ENCODE measurements at places on chromosomes 4 and X.

- no peak for DNase-seq
These were observed 285.6 kb downstream of the GPAT3 start for GRCh38 chr4:83821493-83821892.

GRCh38 chr4:95360256-95360903, 188.4 kb downstream of the UNC5C start:
- no peak for DNase-seq

- DNase-seq: no peak
These were observed 43.1 kb downstream of the ZGRF1 start for GRCh38 chr4:112593438-112594133.

DNA sequence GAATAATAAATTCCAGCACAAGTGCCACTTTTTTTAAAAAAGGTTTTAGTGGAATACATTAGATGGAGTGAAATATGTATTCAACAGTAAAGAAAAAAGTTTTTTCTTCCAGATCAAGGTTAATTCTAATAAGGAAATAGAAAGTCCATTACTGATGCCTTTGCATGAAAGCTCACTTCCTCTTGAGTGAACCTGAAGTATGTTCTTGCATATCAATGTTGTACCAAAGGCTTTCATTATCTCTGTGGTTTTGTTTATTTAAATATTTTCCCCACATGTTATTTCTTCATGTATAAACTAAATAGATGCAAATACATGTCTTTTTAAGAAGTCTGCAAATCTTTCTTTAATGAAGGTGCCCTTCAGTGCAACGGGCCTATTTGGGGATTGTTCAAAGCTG, 307.9 kb downstream of the C4orf33 start:
- no peak for DNase-seq

GRCh38 chr4:61571761-61572559, 371.8 kb downstream of the ADGRL3 start:
- no peak for DNase-seq

- no peak for DNase-seq
These were observed 38.4 kb upstream of the FAM9B start for GRCh38 chrX:9072281-9072680.

DNA sequence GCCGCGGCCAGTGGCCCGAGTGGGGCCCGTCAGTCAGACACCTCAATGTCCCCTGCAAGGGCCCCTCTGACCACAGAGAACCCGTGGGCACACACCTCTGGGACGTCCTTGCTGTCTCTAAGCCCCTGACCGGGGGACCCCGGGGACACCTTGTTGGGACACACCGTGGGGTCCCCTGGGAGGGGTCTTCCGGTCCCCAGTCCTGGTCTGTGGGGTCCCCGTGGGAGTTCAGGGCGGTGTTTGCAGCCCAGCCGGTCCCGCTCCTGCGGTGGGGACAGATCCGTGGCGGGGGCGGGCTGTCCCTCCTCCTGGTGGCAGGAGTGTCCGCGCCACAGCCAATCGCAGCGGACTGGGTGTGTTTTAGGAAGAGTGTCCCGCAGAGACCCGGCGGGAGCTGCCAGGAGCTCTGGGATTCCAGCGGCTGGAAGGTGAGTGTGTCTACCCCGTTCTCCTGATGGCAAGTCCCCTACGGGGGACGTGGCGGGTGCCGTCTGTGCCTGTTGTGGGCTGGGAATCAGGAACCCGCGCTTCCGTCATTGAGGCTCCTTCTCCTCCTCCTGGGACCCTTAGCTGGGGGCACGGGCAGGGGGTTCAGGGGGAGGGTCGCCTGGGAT, 5.1 kb upstream of the PLCXD1 start:
- peak; percentile 88 for DNase-seq

- DNase-seq: no peak
These were observed 6.3 kb downstream of the SLC49A3 start for GRCh38 chr4:682490-683172.

DNA sequence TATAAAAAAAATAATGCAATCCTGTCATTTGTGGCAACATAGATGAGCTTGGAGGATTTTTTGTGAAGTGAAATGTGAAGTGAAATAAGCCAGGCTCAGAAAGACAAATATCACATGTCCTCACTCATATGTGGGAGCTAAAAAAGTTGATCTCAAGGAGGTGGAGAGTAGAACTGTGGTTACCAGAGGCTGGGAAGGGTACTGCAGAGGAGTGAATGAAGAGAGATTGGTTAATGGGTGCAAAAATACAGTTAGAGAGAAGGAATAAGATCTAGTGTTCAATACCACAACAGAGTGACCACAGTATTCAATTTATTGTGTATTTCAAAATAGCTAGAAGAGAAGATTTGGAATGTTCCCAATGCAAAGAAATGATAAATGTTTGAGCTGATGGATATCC, 13.4 kb upstream of the ZCCHC18 start:
- DNase-seq: no peak

- no peak for DNase-seq
These were observed 85.9 kb downstream of the HPGD start for GRCh38 chr4:174436377-174436776.

- DNase-seq: no peak
These were observed 44.0 kb upstream of the ZCCHC12 start for GRCh38 chrX:118779581-118779980.

- DNase-seq: no peak
These were observed 85.7 kb upstream of the UCP1 start for GRCh38 chr4:140654495-140654814.

DNA sequence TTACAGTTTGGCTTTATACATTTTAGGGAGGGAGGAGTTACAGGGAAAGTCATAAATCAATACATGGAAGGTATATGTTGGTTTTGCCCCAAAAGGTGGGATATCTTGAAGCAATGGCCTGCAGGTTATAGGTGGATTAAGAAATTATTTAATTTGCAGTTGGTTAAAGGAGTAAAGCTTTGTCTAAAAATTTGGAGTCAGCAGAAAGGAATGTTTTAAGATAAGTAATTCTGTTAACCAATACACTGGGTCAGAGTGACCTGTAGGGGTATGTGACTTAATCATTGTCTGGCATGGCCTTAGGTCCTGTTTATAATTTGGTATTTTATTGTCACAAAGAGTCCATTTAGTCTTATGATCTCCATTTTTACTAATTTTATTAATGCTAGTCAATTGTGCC, 115.0 kb downstream of the AGTR2 start:
- DNase-seq: no peak

DNA sequence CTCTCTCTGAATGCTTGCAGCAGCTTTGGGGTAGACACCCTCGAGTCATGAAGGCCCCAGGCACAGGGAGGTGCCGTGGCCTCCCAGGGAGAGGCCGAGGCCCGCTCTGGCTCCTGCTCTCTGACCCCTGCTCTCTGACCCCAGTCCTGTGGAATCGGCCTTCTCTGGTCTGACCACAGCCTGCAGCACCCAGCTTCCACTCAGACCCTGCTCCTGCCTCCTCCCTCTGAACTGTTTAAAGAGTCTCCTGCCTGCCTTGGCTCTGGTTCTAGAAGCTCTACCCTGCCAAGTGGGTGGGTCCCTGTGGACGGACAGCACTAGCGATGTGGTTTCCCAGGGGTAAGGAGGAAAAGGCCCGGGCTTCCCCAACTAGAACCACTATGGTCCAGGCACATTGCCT, 78.2 kb upstream of the TMEM150C start:
- DNase-seq: no peak

GRCh38 chr4:40253906-40254305, 57.1 kb downstream of the RHOH start:
- DNase-seq: no peak

DNA sequence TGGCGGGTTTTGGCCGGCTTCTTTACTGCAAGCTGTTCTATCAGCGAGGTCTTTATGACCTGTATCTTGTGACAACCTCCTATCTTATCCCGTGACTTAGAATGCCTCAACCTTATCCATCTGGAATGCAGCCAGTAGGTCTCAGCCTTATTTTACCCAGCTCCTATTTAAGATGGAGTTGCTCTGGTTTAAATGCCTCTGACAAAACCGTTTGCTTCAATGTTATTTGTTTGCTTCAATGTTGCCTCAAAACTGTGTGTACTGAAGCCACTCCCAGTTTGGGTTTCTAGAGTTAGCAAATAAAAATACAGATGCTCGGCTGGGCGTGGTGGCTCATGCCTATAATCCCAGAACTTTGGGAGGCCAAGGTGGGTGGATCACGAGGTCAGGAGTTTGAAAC, 51.6 kb downstream of the ZNF518B start:
- DNase-seq: no peak

GRCh38 chr4:1242506-1243450, 6.2 kb downstream of the CTBP1 start:
- DNase-seq: no peak

GRCh38 chr4:37977471-37978247, 17.5 kb downstream of the PTTG2 start:
- peak; percentile 71 for DNase-seq

DNA sequence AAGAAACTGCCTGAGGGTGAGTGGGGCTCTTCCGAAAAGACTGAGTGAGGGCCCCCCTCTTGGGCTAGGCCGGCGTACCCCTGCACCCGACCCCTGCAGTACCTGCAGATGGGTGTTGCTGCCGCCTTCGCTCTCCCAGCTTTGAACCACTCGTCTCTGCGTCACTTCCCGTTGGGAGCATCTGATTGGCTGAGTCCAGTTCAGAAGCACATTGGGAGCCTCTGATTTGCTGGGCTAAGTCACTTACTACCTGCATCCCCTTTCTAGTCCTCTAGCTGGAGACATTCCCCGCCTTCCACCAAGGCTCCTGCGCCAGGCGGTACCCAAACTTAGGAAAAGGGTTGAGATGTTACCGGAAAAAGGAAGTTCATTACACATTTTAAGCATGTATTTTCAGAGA, 20.4 kb upstream of the WWC2 start:
- DNase-seq: no peak

GRCh38 chrX:37759351-37759750, 20.5 kb upstream of the CYBB start:
- DNase-seq: no peak

DNA sequence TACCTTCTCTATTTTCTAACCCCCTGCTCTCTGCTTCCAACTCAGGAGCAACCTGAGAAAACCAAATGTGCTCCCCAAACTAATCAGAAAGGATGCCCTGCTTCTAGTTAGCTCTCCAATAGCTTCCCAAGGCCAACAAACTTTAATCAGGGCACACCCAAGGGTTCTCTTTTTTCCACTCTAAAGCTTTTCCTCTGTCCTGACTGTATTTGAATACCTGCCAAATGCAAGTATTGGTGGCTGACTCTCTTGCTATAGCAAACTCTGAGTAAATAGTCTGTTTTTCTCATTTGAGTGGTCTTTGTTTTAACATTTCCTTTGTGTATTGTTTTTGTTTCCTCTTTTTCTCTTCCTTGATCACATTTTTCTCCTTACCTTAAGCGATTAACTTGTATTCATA, 52.5 kb downstream of the GBA3 start:
- no peak for DNase-seq

DNA sequence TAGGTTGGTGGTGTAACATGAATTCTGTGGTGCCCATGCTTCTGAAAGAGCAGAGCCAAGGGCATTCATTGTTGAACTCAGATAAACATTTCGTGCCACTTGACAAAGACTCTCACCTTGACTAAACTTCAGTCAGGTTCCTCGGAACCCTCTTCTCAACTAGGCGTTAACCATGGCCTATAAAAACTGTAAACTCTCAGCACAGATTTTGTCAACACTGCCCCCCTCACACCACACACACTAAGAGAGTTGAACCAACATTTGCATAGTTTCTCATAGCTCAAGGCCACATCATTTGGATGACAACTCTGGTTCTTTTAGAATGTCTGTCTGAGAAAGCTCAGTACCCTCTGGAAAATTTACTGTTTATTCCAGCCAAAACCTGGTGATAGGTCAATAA, 28.1 kb downstream of the CASP6 start:
- no peak for DNase-seq

DNA sequence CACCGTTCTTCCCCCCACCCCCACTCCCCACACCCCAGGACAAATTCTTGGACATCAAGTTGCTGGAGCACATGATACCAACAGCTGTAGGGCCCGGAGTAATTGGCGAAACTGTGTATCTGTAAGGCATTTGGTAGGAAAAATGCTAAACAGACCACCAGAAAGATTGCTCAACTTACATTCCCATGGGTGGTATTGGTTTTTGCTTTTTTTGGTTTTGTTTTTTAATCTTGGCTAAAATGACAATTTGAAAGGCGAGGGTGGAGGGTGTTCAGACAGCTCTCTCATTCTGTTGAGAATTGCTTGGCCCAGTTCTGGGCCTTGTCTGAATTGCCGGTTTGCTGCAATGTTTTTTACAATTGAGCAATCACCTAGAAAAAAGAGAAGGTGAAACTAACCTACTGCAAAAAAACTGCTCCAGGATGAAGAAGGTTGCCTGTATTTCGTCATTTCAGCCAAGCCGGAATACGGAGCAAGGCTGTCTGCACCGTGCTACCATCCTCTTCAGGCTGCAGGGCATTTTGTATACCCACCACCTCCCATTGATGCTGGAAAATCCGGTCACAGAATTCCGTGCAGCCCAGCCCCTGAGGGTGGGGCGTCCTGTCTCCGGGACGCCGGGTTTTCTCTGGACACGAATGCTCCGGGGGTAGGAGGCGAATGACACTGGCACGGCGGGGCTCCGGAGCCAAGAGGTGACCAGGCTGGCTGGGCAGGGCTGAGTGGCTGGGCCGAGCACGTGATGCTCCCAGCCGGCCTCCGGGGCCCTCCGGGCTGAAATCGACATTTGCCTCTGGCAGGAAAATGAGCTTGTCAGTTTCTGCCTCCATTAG, at the start of gene CLCN4:
Gene CLCN4 (plus strand): TSS at position 777 of the 833 bp plus-strand sequence. CDS start 28,058 bp downstream, outside the sequence.
- peak; percentile 77 for DNase-seq

- DNase-seq: no peak
These were observed 36.4 kb downstream of the FAT1 start for GRCh38 chr4:186687265-186687664.

DNA sequence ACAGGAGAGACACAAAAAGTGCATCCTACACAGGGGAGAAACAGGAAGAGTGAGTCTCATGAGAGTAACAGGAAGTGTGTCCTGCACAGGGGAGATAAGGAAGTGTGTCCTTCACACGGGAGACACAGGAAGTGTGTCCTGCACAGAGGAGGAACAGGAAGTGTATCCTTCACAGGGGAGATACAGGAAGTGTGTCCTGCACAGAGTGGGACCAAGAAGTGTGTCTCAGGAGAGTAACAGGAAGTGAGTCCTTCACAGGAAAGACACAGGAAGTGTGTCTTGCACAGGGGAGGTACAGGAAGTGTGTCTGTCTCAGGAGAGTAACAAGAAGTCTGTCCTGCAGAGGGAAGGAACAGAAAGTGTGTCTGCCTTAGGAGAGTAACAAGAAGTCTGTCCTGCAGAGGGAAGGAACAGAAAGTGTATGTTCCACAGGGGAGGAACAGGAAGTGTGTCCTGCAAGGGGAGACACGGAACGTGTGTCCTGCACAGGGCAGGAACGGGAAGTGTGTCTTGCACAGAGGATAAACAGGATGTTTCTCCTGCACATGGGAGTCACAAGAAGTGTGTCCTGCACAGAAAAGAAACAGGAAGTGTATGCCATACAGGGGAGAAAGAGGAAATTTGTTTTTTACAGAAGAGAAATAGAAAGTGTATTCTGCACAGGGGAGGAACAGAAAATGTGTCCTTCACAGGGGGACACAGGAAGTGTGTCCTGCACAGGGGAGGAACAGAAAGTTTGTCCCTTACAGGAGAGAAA, 102.0 kb downstream of the ARSF start:
- peak; percentile 25 for DNase-seq

DNA sequence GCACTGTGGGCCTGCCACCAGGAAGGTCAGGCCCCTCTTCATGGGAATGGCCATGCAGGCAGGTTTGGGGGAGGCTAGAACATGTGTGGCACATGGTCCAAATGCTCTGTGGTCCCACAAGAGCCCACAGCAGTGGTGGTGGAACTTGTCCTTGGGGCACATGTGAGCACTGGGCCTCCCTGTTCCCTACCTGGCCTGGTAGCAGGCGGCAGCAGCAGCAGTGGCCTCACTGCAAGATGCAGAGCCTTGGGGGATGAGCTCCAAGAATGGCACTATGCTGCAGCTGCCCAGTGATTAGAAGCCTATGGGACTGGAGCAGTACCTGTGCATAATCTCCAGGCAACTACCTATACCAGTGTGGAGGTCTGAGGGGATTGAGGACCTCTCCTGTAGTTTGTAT, 197.0 kb upstream of the DCAF8L1 start:
- DNase-seq: no peak

All from ecto neural progenitor cell (in vitro differentiated cells).